ENCODE measurements at places on chromosomes 1 and 21. TPM values are rescaled to one million over a fixed set of nuclear protein-coding genes. Genes with fewer than 3 reads are reported as not detected.

ZP4 gene
- not detected for total RNA-seq

TNFRSF9 gene
- 0.05 TPM for total RNA-seq

NUDT4B gene
- total RNA-seq = not detected

SMG5 gene
- total RNA-seq = 66.7 TPM

KLHDC9 gene
- 0.60 TPM for total RNA-seq

PADI4 gene
- total RNA-seq = 4.3 TPM

S100A14 gene
- not detected for total RNA-seq

CYYR1 gene
- total RNA-seq = not detected

ENSA gene
- total RNA-seq = 117 TPM

CDC7 gene
- 9.1 TPM for total RNA-seq

SERPINC1 gene
- 0.44 TPM for total RNA-seq

MRPS6 gene
- total RNA-seq = 112 TPM

WNT3A gene
- not detected for total RNA-seq

MAN1A2 gene
- total RNA-seq = 62.0 TPM

CACHD1 gene
- total RNA-seq = 5.2 TPM

PTPRF gene
- 0.08 TPM for total RNA-seq

PACC1 gene
- total RNA-seq = 15.5 TPM

FCAMR gene
- total RNA-seq = not detected

ENTREP3 gene
- total RNA-seq = 10.7 TPM

SRGAP2C gene
- 14.1 TPM for total RNA-seq

GSTM2 gene
- 70.7 TPM for total RNA-seq

TACSTD2 gene
- not detected for total RNA-seq

LMX1A gene
- not detected for total RNA-seq

RSPH1 gene
- total RNA-seq = 0.14 TPM

PLPPR5 gene
- total RNA-seq = not detected

FAM72B gene
- total RNA-seq = not detected

CFHR3 gene
- total RNA-seq = not detected

GOLPH3L gene
- total RNA-seq = 22.9 TPM

NPHP4 gene
- 6.2 TPM for total RNA-seq

NBPF3 gene
- total RNA-seq = 22.6 TPM

HP1BP3 gene
- total RNA-seq = 362 TPM

NCF2 gene
- 0.99 TPM for total RNA-seq

UROD gene
- total RNA-seq = 78.8 TPM

SMIM1 gene
- 5.7 TPM for total RNA-seq

Data from naive thymus-derived CD8-positive, alpha-beta T cell (primary cell).